ENCODE measurements at places on chromosomes 2 and 18. TPM values are rescaled to one million over a fixed set of nuclear protein-coding genes. Genes with fewer than 3 reads are reported as not detected.

The CFAP221 gene
- 2.1 TPM for total RNA-seq

The ADCY3 gene
- total RNA-seq: 144 TPM

The POU3F3 gene
- total RNA-seq: not detected

The LYPD6 gene
- total RNA-seq: 0.23 TPM

The MERTK gene
- 61.3 TPM for total RNA-seq

The FABP1 gene
- total RNA-seq: not detected

The C2orf68 gene
- total RNA-seq: 22.8 TPM

The UCN gene
- total RNA-seq: 2.2 TPM

The GPR35 gene
- total RNA-seq: 2.1 TPM

The ANKRD30BL gene
- total RNA-seq: not detected

The ESPNL gene
- not detected for total RNA-seq

The DNAH7 gene
- total RNA-seq: 1.8 TPM

The CPO gene
- 0.51 TPM for total RNA-seq

The AKAIN1 gene
- not detected for total RNA-seq

The NCOA1 gene
- total RNA-seq: 41.6 TPM

The DNER gene
- 0.45 TPM for total RNA-seq

The ADAM23 gene
- total RNA-seq: 11.1 TPM

The ASIC4 gene
- 0.29 TPM for total RNA-seq

The FKBP7 gene
- total RNA-seq: 23.6 TPM

The GMPPA gene
- 38.5 TPM for total RNA-seq

The HRH4 gene
- 0.15 TPM for total RNA-seq

The RGPD3 gene
- total RNA-seq: not detected

The CRACDL gene
- 7.5 TPM for total RNA-seq

The TP53I3 gene
- 7.3 TPM for total RNA-seq

The FAM210A gene
- total RNA-seq: 12.2 TPM

The G6PC2 gene
- total RNA-seq: not detected
